Regular cardiac myocyte (primary cell): ENCODE measurements at places on chromosomes 5 and 9. TPM values are rescaled to one million over a fixed set of nuclear protein-coding genes. Genes with fewer than 3 reads are reported as not detected.

FOXD4 gene
- total RNA-seq, result 0.19 and 0.56 TPM in 2 replicates

COL15A1 gene
- total RNA-seq, result 5.9 and 122 TPM in 2 replicates

GOLM1 gene
- 67.4 and 73.2 TPM in 2 replicates for total RNA-seq

SLC45A2 gene
- total RNA-seq, result 0.28 TPM in 1 of 2 replicates, not detected in the other

ADAMTSL2 gene
- total RNA-seq, result 1.2 and 2.8 TPM in 2 replicates

BTF3 gene
- total RNA-seq, result 171 and 249 TPM in 2 replicates
